Stimulated activated CD4-positive, alpha-beta T cell treated with anti-CD3 and anti-CD28 coated beads, Interleukin-4, amount 100 ng/mL, for 1 hour (primary cell): ENCODE measurements at places on chromosomes 1 and 21.

GRCh38 chr21:15301014-15301413 lies 236.2 kb upstream of the NRIP1 start:
- no peak for DNase-seq

DNA sequence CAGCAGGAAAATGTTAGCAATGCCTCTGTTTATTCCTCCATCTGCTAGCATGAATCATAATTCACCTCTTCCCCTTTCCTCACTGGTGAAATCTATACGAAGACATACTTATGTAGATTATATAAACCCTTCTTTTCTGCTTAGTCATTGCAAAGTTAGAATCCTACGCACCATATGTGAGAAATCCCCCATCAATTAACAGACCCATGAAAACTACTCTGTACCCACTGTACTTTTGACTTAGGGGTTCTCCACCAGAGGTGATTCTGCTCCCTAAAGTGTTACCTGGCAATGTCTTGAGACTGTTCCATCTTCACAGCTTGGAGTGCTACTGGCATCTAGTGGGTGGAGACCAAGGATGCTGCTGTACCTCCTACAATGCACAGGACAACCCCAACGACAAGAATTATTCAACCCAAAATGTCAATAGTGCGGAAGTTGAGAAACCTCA lies 49.6 kb upstream of the KCTD3 start:
- no peak for DNase-seq

- DNase-seq: no peak
Observed at GRCh38 chr21:42285569-42286245, 29.5 kb downstream of the TFF3 start.

DNA sequence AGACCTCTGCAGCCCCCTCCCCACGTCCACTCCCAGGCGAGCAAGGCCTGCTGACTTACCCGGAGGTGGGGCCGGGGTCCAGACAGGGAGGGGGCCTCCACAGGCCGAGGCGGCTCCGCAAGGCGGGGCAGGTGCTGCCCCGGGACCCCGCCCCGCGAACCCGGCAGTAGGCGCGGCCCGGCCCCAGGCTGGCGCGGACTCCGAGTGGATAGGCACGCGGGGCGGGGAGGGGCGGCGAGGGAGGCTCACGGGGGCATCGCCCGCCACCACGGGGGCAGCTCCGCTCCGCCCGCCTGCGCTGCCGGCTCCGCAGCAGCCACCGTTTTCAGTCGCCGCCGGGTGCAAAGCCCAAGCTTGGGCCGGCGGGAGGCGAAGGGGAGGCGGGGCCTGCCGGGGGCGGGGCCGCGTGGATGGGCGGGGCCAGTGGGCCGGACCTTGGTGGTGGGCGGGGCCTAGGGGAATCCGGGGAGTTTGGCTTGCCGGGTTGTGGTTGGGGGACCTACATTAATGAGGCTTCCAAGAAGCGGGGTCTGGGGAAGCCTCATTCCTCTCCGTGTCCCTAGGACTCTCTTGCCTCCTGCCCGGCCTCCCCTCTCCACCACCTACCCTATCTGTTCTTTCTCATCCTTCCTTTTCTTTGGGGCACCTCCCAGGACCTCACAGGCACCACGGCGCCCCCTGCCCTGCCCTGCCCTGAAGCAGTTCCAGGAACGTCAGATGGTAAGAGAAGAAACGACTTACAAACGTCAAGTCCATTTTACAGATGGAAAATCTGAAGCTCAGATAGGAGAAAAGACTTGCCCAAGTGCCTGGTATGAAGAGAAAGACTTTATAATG lies at the start of gene RIMS3:
TSS of gene RIMS3 (minus strand) at position 348 of the 837 bp plus-strand sequence. CDS start 23,757 bp downstream, outside the sequence.
- DNase-seq: peak; percentile 83

- no peak for DNase-seq
Observed at GRCh38 chr1:107692580-107693345, 272.2 kb downstream of the VAV3 start.

- no peak for DNase-seq
Observed at GRCh38 chr1:177585302-177586220, 384.3 kb downstream of the SEC16B start.

- DNase-seq: no peak
Observed at GRCh38 chr21:38287476-38287875, 30.7 kb downstream of the KCNJ15 start.

DNA sequence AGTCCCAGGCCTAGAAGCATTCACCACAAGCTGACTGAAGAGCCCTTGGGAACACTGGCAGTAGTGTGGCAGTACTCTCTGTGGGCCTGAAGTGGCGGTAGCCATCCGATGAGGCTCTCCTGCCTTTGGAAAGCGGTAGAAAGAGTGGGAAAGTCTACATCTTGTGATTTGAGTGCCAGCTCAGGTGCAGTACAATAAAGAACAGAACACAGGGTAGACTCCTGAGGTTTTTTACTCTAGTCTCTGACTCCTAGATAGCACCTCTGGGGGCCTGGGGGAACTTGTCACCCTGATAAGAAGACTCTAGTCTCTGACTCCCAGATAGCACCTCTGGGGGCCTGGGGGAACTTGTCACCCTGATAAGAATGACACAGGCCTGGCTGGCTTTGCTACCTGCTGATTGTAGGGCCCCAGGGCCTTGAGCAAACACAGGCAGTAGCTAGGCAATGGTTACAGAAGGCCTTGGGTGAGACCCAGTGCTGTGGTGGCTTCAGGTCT lies 18.0 kb upstream of the IL20 start:
- no peak for DNase-seq

DNA sequence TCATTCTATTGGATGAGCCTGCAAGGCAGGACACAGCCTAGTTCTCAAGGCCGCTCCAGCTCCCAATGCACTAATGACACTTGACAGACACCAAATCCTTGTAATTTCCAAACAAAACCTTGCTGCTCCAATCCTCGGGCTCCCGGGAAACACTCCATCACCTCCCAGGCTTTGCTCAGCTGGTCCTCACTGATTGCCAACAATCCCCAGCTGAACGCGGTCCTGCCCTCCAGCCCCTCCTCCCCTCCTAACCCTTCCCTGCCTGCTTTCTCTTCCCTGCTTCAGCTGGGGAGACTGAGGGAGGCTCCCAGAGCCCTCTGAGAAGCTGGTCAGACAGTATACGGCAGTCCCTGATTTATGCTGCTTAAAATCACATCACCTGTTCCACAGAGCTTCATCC lies 114.4 kb upstream of the TNR start:
- DNase-seq: no peak

- DNase-seq: no peak
Observed at GRCh38 chr1:157551694-157552693, at the start of gene FCRL5. FCRL5 (minus strand) TSS chr1:157552515; CDS start chr1:157552362, 153 bp downstream.

GRCh38 chr21:8993284-8993942 lies 1528.0 kb upstream of the TPTE start:
- no peak for DNase-seq

- DNase-seq: no peak
Observed at GRCh38 chr1:225808136-225808535, 1.8 kb upstream of the EPHX1 start.

- DNase-seq: no peak
Observed at GRCh38 chr1:83909687-83910086, 89.2 kb downstream of the TTLL7 start.

DNA sequence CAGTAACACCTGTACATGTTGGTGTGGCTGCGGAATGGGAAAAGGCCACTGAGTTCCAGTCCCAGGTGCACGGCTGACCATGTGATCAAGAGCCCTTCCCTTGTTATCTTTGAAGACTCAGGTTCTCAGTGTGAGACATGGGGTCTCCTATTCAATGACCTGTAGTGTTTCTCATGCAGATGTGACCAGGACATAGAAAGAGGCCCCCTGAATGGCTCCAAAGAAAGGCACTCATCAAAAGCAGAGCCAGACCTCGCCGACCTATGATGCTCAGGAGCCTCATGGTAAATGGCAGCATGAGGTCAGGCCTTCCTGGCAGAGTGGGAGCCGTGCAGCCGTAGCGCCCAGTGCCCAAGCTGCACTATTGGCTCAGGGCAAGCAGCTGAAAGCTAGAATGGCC lies 42.3 kb upstream of the HAO2 start:
- no peak for DNase-seq

- DNase-seq: no peak
Observed at GRCh38 chr1:7783178-7783711, 846 bp upstream of the PER3 start.

GRCh38 chr1:248416226-248416625 lies 13.4 kb downstream of the OR2T1 start:
- no peak for DNase-seq

GRCh38 chr1:112762541-112763500 lies 47.7 kb upstream of the PPM1J start:
- DNase-seq: no peak

GRCh38 chr1:228487336-228488124 lies at the start of gene RNF187:
RNF187 (plus strand) TSS chr1:228487382.
- peak; percentile 86 for DNase-seq

DNA sequence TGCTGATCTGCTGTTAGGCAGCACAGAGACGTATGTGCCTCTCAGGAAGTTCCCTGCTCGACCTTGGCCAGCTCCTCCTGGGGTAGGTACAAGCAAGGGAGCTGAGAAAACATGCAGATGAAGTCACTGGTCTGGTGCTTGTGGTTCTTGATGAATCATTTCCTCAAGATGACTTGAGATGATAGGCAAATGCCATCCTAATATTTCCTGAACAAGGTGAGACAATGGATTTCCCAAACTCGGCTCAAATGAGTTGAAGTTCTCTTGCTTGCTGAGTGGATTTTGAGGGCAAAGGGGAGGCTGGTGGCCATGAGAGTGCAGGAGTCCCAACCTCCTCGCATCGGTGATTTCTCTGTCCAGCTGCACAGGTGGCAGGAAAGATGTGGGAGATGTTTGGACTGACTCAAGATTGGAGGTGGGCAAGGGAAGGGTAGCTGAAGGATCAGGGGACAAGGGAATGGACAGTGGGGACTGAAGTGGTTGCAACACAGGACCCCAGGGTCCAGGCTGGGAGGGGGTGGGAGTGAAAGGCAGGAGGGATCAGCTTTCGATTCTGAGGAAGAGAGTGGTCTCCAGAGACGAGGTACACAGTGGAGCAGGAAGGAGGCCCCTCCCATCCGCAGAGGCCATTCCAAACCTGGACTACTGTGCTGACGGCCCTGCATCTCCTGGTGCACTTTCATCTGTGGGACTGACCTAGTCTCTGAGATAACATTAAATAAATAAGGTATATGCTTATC lies 63.9 kb downstream of the CAPN2 start:
- DNase-seq: peak; percentile 36

- DNase-seq: no peak
Observed at GRCh38 chr1:198228925-198229324, 72.1 kb downstream of the NEK7 start.

- no peak for DNase-seq
Observed at GRCh38 chr1:213060836-213061235, 9.8 kb downstream of the RPS6KC1 start.

GRCh38 chr1:34763142-34763781 lies 3.7 kb downstream of the GJB4 start:
- no peak for DNase-seq

- DNase-seq: no peak
Observed at GRCh38 chr1:115826628-115827027, 14.3 kb downstream of the NHLH2 start.

DNA sequence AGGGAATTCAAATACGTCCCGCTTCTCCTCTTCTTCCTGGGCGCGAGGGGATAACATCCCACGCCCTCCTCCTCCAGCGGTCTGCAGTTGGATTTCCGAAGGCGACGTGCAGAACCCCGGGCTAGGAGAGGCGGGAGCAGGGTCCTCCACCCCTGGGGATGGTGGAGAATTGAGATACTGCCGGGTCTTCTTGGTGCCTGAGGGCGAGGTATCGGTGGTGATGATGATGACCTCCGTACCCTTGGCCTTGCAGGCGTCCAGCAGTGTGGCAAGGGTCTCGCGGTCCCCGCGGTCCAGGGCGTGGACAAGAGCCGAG lies 3.2 kb upstream of the LIX1L start:
- DNase-seq: no peak

DNA sequence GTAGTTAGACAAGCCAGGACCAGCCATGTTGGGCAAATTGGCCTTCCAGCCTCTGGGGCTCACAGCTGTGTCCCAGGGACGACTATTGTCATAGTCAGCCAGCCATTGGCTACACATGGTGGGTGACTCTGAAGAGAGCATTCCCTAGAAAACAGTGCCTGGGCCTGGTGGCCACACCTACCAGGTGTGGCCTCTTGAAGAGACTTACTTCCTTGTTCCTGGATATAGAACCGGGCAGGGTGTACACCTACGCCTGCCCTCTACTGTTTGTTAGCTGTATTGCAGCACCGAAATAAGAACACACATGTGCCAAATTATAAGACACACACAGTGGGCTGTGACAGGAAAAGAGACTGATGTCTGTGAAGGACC lies 134.6 kb upstream of the ARHGEF16 start:
- DNase-seq: no peak

- DNase-seq: no peak
Observed at GRCh38 chr1:157542676-157543075, 9.6 kb downstream of the FCRL5 start.

DNA sequence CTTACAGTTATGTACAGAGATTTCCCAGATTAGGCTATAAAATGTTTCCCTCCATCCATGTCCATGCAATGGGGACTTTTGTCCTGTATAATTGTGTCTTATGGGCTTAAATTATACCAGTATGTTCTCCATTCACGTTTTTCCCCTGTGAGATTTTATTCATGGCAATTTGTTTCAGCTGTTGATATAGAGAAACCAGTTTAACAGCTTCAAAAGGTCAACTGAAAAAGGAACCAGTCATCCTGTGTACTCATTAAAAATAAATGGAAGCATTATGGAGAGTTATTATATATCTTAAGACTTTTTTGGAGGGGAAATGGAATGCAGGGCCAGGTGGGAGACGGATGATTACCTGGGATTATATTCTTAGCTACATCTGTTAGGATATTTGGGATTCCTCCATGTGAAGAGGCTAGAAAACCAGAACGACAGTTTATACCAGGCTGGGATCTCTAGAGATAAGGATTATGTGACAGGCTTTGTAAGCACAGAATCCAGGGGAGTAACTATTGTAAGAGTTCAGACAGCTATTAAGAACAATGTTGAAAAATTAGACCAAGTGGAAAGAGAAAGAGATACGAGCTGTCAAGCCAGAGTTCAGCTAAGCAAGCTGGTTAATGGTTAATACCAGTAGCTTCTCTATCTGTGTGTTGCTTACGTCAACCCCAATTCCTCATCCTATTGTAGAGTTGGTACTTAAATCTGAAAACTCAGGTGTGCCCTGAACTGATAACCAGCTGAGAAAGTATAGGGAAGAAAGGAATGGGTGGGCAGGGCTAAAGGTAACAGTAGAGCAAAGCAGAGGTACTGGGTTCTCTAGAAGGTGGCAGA lies 12.4 kb upstream of the ZNF697 start:
- no peak for DNase-seq
